Retina (tissue), 1 donor: ENCODE measurements at places on chromosomes 6 and 20.

DNA sequence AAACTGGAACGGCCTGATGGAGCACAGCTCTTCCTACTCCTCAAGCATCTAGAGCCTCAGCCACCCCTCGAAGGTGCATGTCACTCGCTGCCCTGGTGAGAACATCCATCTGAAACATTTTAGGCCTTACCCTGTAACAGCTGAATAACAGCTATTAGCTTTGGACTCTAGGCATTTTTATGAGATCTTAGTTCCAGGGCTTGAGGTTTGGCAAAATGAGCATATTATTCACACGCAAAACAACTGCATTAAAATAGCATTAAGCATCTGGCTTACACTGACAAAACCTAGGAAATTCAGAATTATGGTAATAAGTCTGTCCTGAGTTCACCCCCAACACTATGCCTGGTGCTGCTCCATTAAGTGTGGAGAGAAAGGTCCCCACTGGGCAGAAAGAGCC, 56.1 kb downstream of the ADAT2 start:
- DNase-seq: no peak

- DNase-seq: no peak
These were observed 677 bp downstream of the PXMP4 start for GRCh38 chr20:33719277-33719988.

DNA sequence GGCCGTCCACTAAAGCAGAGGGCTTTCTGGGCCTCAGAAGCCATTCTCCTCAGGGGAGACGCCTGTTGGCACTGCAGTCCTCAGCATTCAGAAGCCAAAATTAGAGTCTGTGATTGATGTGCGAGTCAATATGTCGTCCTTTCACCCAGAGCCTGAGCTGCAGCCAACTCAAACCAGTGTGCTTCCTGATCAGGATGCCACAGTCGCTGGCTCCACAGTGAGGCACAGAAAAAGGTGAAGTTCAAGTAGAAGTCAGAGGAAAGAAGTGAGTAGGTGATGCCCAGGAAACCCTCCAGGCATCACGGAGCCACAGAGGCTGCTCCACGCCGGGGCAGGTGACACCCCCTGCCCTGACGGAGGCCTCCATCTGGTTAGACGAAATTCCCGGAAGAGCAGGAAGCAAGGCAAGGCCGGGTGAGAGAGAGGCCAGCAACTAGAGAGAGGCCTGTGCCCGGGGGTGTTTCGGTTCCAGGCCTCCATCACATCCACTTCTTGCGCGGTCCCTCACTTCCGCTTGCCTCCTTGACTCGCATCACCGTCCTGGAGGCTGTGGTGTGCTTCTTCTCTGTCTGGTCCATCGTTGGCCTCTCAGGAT, 177.7 kb upstream of the SNX9 start:
- no peak for DNase-seq

- no peak for DNase-seq
These were observed 9.6 kb downstream of the MAN1A1 start for GRCh38 chr6:119339941-119340456.

GRCh38 chr20:4711511-4711910, 10.2 kb upstream of the PRND start:
- DNase-seq: no peak

- no peak for DNase-seq
These were observed 5.2 kb downstream of the CDYL start for GRCh38 chr6:4781426-4781825.

DNA sequence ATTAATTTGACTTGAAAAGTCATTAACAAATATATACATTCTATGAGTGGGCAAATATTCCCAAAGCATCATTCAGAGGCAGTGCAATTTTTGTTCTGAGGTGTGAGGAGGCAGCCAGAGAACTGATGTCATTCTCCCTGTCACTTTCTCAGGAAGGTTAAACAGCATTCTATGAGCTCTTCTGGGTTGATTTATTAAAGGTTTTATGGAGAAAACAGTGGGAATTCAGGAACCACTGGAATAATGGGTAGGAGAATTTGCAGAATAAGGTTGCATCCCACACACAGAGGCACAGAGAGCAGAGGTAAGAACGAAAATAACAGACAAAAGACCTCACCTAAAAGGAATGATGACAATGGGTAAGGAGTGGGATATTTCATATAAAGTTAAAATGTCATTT, 860.6 kb downstream of the TFAP2A start:
- DNase-seq: no peak

GRCh38 chr20:50335866-50336265, 145.2 kb downstream of the CEBPB start:
- no peak for DNase-seq

- no peak for DNase-seq
These were observed 9.1 kb downstream of the CST5 start for GRCh38 chr20:23870461-23870860.

DNA sequence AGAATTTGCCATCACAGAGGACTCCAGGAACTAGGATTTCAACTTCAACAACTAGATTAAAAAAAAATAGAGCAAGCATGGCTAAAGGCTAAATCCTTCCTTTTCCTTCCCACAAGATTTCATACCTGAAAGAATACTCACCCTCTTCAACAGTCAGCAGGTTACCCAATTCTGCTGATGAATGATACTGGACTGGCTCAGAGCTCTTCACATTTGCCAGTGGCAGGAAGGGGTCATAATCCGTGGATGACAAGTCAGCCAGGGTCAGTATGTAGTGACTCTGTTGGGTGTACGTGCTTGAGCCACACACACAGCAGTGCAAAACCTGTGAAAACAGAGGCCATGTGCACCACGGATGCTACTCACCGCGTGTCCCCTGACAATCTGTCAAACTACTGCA, 152.9 kb downstream of the INSM1 start:
- no peak for DNase-seq

DNA sequence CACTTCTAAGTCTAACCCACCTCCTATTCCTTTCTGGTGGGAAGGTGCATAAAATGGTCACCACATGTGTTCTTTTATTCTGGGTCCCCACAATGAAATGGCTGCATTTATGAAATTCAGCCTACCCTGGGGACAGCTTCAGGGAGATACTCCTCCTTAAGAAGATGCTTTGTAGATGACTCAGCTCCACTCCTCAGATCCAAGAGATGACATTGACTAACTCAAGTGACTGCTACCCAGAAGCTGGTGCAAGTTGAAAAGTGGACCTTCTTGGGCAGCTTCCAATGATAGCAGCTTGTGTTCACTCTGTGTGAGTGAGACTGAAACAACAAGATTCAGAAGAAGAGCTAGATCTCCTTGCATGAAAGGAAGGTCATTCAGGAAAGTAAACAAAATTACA, 113.4 kb downstream of the SCP2D1 start:
- DNase-seq: no peak

GRCh38 chr6:89483111-89483720, 50.3 kb downstream of the ANKRD6 start:
- DNase-seq: peak; percentile 55

GRCh38 chr6:96621983-96622382, 59.1 kb downstream of the FHL5 start:
- DNase-seq: no peak

- DNase-seq: no peak
These were observed 42.7 kb downstream of the SASH1 start for GRCh38 chr6:148385379-148385778.

GRCh38 chr6:41548098-41548840, 2.1 kb downstream of the FOXP4 start:
- no peak for DNase-seq

GRCh38 chr20:49892260-49892659, 23.1 kb downstream of the SPATA2 start:
- peak; percentile 13 for DNase-seq

- DNase-seq: no peak
These were observed 45.6 kb upstream of the ARFGEF2 start for GRCh38 chr20:48875914-48876240.

- peak; percentile 82 for DNase-seq
These were observed 43.2 kb upstream of the OSTM1 start for GRCh38 chr6:108117427-108118358.

- DNase-seq: no peak
These were observed 60.6 kb upstream of the PLEKHG1 start for GRCh38 chr6:150539111-150539510.

DNA sequence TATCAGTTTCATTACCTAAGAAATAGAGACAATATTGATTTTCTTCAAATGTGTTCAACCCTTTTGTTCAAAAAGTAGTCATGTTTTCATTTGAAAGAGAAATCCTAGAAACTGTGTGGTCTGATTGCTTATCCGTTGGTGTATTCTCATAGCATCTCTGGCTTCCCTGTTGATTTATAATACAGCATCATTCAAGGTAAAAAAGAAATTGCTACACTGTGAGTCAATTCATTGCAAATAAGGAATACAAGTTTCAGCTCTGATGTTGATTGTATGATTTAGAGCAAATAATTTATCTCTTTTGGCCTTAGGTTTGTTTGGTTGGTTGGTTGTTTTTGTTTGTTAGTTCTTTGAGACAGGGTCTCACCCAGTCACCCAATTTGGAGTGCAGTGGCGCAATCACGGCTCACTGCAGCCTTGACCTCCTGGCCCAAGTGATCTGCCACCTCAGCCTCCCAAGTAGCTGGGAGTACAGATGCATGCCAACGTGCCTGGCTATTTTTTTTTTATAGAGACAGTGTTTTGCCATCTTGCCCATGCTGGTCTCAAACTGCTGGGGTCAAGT, 185.5 kb upstream of the TNFAIP3 start:
- no peak for DNase-seq

- no peak for DNase-seq
These were observed 109.9 kb upstream of the SUPT3H start for GRCh38 chr6:45487645-45488044.

GRCh38 chr6:34288581-34288980, 39.8 kb upstream of the SMIM29 start:
- no peak for DNase-seq

DNA sequence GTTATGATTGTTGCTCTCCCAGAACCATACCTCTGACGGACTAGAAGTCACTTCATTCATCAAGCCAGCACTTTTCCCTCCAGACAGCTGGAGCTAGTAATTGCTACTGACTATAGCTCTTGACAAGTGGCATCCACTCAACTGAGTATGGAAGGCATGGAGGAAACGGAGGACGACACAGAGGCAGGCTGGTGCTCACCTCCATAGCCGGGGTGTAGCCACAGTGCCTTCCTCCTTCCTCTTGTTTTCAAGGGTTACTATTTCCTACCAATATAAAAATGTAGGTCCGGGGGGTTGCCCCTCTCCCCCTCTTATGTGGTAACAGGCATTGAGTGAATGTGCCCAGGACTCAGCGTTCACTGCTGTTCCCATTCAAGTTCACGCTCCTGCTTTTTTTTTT, 23.5 kb upstream of the FOXC1 start:
- DNase-seq: no peak

GRCh38 chr6:161434350-161434749, 160.5 kb upstream of the AGPAT4 start:
- DNase-seq: peak; percentile 67

DNA sequence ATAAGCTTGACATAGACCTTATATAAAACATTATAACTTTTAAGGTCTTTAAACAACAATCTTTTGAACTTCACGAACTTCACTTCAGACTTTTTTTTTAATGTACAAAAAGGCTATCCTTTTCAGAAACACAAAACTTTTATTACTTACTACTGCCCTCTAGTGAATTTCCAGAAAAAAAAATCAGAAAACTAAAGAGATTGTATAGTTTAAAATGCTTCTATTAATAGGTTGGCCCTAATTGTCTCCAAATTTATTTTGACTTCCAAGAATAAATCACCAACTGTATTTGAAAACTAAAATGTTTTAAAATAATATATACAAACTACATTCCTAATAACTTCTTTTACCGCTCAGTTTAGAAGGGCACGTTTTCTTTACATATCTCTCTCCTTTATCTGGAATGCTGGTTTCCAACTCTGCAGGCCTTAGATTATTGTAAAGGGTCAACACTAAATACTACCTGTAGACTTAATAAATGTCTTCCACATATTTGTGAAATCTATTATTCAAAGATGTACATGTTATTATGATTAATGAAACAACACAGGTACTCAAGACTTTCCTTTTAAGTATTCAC, 66.8 kb downstream of the LMBRD1 start:
- DNase-seq: peak; percentile 7

DNA sequence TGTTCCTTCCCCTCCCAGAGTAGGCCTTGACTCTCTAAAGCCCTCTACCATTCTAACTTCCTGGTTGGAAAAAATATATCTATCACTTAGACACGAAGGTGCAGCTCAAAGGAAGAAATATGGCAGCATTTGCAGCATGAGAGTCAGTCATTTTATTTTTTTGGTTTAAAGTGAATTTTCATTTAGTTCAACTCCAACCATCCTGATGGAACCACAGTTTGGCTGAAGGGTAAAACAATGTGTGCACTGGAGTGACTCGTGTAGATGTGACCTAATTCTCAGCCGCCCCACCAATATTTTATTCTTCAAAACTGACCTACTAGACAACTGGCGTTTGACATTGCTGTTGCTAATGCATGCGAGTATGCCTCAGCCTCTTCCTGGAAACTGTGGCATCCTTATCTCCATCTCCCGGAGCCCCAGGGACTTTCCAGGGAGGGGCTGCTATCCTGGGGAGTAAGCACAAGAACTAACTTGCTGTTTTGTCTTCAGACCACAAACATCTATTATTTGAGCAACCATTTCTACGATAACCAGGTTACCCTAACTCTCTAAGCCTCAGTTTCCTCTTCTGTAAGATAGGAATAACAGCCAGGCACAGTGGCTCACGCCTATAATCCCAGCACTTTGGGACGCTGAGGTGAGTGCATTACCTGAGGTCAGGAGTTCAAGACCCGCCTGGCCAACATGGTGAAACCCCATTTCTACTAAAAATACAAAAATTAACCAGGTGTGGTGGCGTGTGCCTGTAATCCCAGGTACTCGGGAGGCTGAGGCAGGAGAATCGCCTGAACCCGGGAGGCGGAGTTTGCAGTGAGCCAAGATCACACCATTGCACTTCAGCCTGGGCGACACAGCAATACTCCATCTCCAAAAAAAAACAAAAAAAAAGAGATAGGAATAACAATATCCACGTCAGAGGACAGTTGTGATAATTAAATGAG, 148.7 kb upstream of the JARID2 start:
- DNase-seq: no peak

GRCh38 chr20:36035745-36036144, 67.4 kb downstream of the CNBD2 start:
- DNase-seq: no peak

GRCh38 chr6:143536461-143536865, 24.9 kb upstream of the FUCA2 start:
- DNase-seq: peak; percentile 73

- no peak for DNase-seq
These were observed 45.7 kb upstream of the RPS6KA2 start for GRCh38 chr6:166672624-166673206.

DNA sequence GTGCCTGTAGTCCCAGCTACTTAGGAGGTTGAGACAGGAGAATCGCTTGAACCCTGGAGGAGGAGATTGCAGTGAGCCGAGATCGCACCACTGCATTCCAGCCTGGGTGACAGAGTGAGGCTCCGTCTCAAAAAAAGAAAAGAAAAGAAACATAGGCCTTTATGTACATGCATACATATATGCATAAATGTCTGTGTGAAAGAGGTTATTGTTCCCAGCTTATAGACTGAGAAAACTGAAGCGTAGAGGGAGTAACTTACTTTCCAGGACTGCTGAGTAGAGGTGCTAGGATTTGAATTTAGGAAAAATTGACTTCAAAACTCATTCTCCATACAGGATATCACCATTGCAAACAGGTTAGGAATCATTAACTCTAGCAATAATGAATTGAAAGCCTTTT, 32.0 kb downstream of the CTNNBL1 start:
- no peak for DNase-seq

- DNase-seq: no peak
These were observed 118.3 kb downstream of the KCNQ5 start for GRCh38 chr6:72740135-72740534.
